ENCODE measurements at places on chromosomes 5 and 9. TPM values are rescaled to one million over a fixed set of nuclear protein-coding genes. Genes with fewer than 3 reads are reported as not detected.

SLC6A7 gene
- total RNA-seq = not detected

WNT8A gene
- total RNA-seq = not detected

PCDHA9 gene
- not detected for total RNA-seq

EPB41L4B gene
- 5.0 TPM for total RNA-seq

QRFP gene
- total RNA-seq = not detected

LECT2 gene
- not detected for total RNA-seq

JAK2 gene
- 4.9 TPM for total RNA-seq

GRCh38 chr9:121398374-121398773 is 28.3 kb upstream of the STOM start:
- DNase-seq = no peak

GRCh38 chr5:179123109-179123426 is 62.9 kb downstream of the ZNF354C start:
- no peak for DNase-seq

DNA sequence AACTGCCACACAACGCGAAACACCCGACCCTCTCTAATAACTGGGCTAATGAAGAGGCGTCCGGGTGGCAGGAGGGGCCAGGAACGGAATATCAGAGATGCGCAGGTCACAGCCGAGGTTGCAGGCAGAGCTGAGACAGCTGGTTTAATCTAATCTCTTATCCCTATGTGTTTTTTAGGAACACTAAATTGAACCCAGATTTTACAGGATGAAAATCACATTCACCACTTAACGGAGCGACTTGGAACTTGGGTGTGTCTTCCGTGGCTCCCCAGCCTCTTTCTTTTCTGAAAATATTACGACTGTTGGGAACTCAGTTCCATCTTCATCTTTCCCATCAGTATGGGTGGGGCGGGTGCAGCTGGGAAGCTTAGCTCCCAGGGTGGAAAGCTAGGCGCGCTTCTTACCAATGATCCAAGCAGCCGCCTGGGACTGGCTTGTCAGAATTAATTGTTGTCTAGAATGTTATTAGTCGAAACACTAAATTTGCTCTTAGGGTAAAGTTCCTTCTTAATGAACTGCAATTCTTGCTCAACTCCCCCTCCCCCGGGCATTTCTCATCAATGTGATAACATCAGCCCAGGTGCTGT is 92.5 kb downstream of the IRX2 start:
- no peak for DNase-seq

- no peak for DNase-seq
These were observed 182.4 kb downstream of the IRX1 start for GRCh38 chr5:3778000-3778550.

GRCh38 chr9:2673161-2673560 is 44.1 kb upstream of the KCNV2 start:
- no peak for DNase-seq

GRCh38 chr9:95028853-95029219 is 288.7 kb downstream of the FANCC start:
- no peak for DNase-seq

DNA sequence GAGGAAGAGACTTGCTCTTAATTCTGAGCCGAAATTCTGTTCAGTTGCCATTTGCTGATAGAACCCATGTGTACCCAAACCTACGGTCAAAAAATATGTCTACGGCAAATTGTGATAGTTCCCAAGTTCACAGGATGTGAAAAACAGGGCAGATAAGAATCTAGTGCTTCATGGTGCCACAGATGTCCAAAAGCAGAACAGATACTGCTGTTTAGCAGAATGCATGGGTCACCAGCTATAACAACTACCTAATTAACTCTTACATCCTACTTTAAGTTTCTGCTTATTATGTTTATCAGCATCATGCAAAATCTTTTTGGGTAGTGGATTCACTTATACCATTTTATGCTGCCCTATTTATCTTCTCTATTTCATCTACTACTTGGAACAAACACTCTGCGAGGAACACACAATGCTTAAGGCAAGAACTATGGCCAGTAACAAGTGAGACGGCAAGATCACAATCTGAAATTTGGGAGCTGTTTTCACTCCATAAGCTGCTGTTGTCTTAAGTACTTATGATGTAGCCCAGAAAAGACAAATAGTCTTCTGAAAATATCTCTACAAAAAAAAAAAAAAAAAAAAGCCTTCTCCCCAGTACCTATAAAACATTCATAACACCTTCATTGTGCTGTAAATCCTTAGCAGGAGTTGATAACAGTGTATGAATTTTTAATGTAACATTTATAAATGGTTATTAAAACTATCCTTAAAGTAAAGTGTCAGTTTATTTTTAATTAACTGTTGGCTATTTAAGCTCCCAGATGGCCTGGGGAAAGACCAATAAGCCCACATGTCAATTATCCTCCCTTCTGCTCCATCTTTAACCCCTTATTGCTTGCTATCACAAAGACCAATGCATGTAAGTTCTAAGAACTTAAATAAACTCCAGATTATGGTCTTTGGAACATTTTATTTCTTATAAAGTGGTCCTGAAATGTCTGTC is 232.3 kb downstream of the TLR4 start:
- DNase-seq = no peak

GRCh38 chr5:23352446-23352845 is 155.0 kb upstream of the PRDM9 start:
- peak; percentile 34 for DNase-seq

DNA sequence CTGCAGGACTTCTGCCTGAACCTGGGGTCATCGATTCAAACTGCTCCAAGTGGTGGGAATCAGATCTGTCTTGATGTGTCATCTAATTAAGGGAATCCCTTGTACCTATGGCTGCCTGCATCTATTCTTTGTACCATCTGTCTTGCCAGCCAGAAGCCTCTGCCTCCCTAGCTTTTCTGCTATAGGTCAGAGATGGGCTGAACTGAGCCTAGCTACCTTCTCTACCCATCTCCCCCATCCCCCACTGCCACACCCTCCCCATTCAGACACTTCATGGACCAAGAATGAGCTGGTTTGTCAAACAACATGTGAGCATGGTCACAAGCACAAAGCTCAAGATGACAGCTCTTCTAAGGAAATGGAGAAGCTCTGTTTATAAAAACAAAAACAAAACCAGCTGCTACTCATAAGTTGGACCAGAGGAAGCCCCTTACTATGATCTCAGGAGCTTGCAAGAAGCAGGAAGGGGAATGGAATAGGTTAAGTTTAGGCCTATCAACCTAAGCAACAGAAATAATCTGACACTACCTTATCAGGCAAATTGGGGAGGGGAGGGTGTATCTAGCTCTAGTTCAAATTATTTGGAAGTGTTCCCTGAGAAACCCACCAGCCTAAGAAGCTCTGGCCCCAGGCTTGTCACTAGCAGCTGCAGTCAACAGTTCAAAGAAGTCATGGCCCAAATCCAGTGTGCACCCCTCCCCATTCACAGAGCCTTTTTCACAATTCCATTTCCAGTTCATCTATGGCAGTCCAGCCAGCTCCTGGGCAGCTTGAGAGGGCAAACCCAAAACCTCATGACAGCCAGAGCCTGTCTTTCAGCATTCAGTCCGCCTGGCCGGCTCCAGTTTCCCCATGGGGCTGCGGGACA is 29.9 kb downstream of the SKP1 start:
- no peak for DNase-seq

DNA sequence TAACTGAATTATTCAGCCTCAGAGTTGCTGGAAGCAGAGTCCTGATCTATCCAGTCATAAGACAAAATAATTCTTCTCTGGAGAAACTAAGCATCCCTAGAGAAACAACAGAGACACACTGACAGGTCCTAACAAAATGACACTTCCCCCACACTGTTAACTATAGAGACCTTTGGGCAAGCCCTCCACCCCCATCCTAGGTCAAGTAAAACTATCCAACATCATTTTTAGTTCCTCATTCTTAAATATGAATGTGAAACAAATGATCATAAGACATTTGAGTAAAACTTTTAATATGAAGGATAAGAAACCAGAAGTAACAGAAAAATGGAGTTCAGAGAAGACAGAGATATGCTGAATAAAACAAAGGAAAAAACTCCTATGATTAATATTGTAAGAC is 30.9 kb downstream of the CNTLN start:
- no peak for DNase-seq

DNA sequence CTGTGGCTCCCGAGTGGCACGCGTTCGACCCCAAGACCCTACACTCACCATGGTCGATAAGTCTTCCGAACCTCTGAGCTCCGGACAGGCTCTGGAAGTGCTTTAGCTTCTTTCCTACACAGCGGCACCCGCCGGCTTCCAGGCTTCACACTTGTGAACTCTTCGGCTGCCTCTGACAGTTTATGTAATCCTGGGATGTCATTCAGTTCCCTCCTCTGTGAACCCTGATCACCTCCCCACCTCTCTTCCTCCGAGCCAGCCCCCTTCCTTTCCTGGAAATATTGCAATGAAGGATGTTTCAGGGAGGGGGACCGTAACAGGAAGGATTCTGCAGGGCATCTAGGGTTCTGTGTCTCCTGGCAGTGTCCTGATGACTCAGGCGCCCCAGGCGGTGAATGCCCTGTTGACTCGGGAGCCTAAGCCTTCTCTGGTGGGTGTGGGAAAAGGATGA is at the start of gene CD14:
CD14 (minus strand) TSS at position 155 of the 451 bp plus-strand sequence; CDS start at position 51, 104 bp downstream.
- DNase-seq = peak; percentile 69

DNA sequence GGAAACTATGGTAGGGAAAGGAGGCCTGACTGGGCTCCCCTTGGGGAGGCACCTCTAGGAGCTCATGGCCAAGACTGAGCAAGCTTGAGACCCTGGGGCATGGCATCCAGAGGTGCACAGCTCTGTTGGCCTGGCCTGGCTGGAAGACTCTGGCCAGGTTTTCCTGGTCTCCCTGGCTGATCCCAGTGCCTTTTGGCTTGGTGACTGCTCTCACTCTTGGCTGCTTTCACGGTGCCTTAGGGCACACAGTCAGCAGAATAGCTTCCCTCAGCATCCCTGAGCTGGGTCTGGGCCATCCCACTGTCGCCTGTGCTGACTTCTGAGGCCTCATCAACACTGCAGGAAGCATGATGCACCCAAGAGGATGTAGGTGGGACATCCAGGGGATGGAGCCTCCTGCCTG is 13.4 kb upstream of the DELE1 start:
- peak; percentile 77 for DNase-seq

DNA sequence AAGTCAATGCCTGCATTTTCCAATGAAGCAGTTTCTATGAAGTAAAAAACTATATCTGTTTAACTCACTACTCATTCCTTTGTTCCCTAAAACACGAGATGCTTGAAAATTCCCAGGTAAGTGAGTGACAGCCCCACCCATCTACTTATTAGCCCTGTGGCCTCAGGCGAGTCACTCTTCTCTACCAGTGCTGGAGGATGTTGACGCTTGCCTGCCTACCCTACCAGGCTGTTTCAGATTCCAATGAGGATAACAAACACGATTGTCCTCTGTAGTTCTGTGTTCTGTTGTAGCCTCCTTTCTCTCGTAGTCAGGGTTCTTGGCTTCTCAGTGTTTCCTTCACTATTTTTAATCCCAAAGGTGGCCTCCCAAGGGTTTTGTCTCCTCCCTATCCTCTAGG is 388.8 kb downstream of the KDM4C start:
- peak; percentile 38 for DNase-seq

- DNase-seq = no peak
These were observed 101.7 kb downstream of the ADRB2 start for GRCh38 chr5:148928141-148928540.

DNA sequence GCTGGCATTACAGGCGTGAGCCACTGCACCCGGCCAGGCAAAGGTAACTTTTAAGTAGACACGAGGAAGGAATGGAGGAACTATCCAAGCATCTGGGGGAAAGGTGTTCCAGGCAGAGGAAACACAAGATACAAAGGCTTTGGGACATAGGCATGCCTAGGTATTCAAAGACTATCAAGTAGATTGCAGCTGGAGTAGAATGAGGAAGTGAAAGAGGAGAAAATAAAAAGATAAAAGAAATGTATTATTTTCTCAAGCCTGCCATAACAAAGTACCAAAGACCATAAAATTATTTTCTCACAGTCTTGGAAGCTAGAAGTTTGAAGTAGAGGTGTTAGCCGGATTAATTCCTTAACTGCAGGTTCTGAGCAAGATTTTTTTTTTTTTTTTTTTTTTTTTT is 39.9 kb upstream of the GRIN3A start:
- no peak for DNase-seq

DNA sequence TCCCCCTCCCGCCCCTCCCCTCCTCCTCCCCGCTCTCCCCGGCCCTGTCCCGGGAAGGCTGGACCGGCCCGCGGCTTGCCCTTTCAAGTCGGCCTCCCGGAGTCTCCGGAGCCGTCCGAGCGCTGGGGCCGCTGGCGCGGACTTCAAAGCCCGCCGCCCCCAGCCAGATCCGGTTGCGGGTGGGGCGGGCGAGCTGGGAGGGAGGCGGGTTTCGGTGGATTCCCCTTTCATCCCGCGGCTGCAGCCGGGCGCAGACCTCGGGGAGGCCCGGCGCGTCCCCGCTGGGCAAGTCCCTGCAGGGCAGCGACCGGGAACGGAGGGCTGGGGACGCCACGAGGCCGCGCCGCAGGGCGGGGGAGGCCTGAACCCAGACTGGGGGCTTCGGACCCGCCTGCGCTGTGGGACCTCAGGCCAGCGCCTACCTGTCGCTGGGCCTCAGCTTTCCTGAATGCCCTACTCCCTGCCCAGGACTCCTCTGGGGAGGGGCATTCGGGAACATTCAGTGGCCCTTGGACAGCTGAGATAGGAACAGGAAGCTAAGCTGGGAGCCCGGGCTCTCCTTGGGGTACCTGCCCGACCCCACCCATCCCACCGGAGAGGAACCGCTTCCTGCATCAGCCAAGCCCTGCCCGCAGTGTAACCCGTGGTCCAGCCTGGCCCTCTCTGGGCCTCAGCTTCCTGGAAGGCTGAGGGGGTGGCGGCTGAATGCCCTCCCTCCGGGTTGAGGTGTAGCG is 23.4 kb downstream of the C9orf50 start:
- no peak for DNase-seq

GRCh38 chr5:137336161-137336560 is 163.0 kb downstream of the SPOCK1 start:
- no peak for DNase-seq

DNA sequence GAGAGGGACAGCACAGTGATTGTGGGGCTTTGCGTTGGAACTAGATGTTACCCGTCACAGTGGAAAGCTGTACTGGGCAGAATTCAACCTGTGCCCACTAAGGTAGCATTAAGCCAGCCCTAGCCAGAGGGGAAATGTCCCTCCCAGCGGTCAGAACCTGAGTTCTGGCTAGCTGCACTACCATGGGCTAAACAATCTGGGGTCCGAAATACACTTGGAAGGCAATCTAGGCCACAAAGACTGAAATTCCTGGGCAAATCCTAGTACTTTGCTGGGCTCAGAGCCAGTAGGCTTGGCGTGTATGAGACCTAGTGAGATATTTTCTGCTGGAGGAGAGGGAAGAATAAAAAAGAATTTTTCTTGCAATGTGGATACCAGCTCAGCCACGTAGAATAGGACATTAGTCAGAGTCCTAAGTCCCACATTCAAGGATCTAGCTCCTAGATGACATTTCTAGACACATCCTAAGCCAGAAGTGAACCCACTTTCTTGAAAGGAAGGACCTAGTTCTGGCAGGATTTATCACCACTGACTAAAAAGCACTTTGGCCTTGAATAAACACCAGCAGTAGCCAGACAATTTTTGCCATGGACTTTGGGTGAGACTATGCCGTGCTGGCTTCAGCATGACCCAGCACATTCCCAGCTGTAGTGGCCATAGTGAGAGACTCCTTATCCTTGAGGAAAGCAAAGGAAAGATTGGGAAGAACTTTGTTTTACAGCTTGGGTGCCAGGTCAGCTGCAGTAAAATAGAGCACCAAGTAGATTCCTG is 618.0 kb downstream of the BRINP1 start:
- no peak for DNase-seq

Measured in PC-9 (cell line).